Eye (tissue), 1 donor: ENCODE measurements at places on chromosomes 7 and 10.

- DNase-seq: no peak
Observed at GRCh38 chr7:30563326-30563942, 31.2 kb upstream of the GARS1 start.

DNA sequence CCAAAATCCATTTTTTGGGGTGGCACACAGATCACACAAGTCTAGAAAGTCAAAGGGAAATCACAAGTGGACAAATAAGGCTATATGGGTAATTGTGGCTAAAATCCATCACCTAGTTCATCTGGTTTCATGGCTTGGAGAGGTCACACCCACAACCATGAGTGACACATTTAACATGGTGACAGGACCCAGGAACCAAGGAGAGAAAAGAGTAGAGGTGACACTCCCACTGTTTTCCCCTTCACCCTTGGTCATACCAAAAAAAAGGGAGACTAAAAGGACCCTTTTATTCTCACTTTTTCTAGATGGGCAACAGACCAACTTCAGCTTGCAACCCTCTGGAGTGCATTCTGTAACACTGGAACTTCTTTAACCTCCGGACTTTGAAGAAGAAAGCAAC, 46.2 kb upstream of the ZNF107 start:
- DNase-seq: peak; percentile 15

DNA sequence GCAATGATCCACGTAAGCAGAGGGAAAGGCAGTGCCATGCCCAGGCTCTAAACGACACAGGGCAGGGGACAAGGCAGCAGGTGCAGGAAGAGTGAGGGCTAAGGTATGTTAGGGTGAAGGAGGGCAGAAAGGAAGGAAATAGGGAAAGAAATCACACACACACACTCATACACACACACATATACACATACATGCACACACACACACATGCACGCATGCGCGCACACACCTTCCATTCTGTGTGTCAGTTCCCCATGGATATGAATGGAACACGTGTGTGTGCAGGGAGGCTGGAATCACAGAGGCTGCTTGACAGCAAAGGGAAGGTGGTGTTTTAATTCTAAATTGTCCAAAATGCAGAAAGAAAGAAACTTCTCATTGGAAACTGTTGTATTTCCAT, 6.2 kb upstream of the PHYH start:
- DNase-seq: no peak

DNA sequence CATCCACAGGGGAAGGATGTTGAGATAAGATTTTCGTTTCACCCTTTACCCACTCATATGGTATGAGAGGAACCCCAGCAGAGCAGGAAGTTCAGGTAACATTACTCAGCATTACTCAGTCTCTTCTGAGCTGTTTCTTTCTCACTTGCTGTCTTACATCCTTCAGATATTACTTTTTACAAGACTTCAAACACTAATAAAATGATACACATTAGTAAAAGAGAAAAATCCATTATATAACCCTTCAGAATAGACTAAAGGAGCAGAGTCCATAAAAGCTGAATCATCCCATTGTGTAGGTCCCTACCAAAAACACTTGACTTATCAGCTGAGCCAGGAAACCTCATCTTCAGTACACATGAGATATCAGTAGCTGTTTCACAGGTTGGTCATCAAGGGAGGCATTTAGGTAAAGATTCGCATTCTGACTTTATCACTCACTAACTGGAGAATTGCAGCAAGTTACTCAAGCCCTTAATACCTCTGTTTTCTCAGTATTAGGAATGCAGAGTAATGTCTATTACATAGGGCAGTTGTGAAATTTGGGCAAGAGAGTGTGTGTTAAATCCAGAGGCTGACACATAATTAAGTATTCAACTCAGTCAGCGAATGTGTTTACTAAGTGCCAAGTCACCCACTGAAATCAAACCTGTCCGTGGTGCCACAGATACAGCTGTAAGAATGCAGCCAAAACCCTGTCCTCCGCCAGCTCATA, 44.7 kb downstream of the KLF6 start:
- no peak for DNase-seq

GRCh38 chr10:58660575-58661255, 148.0 kb downstream of the BICC1 start:
- no peak for DNase-seq

DNA sequence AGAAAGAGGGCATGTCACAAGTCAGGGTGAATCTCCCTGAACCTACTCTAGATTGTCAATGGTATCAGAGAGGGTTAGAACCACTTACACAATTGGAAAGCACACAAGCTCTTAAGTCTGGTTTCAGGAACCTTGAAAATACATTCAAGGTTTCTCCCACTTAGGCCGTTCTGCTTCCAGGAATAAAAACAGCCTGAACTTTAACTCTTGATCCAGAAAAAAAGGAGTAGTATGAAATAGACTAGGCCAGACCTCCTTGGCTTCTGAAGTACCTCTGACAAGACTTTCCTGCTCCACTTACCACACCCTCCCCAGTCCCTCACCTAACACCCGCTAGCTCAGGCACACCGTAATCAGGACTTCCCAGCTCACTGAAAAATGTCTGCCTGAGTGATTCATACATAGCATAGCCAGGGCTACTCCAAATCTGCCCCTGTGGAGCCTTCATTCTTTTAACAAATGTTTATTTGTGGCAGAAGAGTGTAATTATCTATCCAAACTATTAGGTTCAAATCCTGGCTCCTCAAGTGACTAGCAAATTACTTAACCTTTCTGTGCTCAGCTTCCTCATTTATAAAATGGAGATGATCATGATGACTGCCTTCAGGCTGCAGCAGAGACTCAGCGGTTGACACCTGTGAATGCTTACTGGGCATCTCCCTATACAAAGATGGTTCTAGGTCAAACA, 30.3 kb upstream of the IL6 start:
- no peak for DNase-seq

DNA sequence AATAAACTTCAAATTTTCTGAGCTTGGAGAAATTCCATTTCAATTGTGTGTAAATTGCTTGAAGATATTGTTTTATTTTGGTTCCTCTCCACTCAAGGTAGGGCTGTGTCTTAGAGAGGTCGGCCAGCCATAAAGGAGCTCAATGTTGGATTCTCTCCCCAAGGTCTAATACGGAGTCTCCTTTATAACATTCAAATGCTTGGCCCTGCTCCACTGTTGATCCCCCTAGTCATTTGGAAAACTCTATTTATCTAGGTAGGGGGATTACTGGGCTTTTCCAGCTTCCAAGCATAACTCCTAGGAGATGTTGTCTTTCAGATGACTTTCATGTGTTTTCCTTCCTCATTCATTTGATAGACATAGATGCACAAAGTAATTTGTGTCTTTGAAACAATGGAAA, 170.9 kb downstream of the LRMDA start:
- DNase-seq: no peak

GRCh38 chr7:48245751-48246472, 74.7 kb downstream of the ABCA13 start:
- DNase-seq: no peak

GRCh38 chr7:74051629-74052410, 23.8 kb downstream of the ELN start:
- no peak for DNase-seq

DNA sequence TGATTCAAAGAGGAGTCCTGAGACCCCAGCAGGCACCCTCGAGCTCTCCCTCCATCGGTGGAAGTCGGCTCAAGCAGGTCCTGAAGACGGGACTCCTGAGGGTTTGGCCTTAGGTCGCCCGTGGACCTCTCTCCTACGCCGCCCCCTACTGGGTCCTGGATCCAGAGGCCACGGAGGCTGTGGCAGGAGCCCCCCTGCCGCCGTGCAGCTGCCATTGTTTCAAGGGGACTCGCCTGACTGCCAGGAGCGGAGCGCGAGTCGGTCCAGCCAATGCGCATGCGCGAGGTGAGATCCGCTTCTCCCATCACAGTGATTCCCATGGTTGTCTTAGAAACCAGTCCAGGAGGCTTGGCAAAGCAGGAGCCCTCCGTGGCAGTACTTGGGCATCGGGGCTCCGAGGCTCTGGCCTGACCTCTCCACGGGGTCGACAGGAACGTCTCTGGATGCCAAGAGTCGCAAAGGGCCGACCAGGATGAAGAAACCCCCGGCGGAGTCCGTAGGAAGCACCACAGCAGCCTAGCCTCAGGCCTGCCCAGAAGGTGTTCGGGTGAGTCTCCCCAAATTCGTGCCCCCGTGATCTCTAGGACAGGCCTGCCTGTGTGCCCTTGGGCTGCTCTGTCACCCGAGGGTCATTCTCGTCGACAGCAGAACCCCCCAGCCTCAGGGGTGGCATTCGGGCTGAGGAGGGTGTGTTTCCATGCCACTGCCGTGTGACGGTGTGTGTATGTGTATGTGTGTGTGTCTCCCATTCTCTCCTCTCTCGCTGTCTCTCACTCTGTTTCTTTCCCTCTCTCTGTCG, 322.3 kb downstream of the ZNF716 start:
- no peak for DNase-seq

- DNase-seq: peak; percentile 55
Observed at GRCh38 chr7:50400114-50400513, 50.0 kb downstream of the FIGNL1 start.

DNA sequence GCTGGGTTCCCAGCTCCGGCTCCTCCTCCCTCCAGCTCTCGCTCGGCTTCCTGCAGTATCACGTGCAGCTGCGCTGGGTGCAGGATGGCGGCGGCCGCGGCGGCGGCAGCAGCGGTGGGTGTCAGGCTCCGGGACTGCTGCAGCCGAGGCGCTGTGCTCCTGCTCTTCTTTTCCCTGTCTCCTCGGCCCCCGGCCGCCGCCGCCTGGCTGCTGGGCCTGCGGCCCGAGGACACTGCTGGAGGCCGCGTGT, at the start of gene CNNM1:
Gene CNNM1, plus strand, starts transcription at position 53 of the 250 bp plus-strand sequence. Its CDS starts 32 bp downstream, at position 85.
- peak; percentile 81 for DNase-seq

- DNase-seq: no peak
Observed at GRCh38 chr10:122878799-122879338, 512 bp downstream of the FAM24B start.

DNA sequence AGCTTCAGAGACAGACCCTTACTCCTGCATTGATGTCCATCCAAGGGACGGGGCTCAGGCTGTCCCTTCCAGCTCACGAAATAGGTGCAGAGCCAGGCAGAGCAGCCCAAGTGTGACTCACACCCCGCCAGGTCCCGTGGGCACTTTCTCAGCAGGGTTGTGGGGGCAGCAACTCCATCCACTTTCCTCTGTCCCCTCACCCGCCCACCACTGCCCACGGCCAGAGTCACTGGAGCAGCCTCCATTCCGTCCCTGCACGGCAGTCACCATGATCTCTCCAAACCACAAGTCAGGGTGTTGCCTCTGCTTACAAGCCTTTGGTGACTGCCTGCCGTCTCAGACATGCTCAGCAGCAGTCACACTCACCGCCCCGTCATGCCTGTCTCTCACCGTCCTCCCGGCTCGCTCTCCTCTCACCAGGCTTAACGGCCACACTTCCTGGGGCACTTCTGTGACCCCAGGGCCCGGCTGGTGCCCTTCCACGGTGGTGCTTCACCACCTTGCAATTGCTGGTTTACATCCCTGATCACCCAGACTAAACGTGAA, 39.3 kb downstream of the CALML3 start:
- no peak for DNase-seq

DNA sequence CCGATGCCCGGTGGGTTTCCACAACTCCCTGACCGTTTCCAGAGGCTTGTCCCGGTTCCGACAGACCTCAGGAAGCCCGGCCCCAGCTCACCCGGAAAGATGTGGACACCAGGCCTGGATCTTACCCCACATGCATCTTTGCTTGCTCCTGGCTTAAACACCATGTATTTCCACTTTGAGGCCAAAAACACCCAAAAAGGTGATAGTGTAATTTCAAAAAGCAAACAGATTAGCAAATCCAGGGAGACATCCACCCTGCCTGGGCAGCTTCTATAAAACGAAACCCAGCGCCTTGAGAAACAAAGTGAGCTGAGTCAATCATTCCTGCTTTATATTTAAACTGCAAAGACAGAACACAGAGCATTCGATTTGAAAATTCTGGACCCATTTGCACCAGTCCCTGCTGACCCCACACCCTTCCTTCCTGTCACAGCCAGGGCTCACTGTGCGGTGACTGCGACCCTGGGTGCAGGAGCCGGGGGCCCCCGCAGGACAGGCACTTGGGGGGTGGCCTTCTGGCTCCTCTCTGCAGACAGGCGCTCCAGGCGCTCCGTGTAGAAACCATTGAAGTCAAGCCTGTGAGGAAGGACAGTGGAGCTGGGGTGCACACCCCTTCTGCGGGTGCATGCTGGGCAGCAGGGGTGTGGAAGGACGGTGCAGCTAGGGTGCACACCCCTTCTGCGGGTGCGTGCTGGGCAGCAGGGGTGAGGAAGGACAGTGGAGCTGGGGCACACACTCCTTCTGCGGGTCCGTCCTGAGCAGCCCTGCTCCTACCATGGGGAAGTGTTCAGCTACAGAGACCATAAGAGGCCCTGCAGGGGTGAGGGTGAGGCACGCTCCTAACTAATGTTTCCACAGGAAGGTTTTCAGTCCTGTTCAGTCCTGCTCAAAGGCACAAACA, 2.9 kb upstream of the ADAM8 start:
- DNase-seq: no peak

DNA sequence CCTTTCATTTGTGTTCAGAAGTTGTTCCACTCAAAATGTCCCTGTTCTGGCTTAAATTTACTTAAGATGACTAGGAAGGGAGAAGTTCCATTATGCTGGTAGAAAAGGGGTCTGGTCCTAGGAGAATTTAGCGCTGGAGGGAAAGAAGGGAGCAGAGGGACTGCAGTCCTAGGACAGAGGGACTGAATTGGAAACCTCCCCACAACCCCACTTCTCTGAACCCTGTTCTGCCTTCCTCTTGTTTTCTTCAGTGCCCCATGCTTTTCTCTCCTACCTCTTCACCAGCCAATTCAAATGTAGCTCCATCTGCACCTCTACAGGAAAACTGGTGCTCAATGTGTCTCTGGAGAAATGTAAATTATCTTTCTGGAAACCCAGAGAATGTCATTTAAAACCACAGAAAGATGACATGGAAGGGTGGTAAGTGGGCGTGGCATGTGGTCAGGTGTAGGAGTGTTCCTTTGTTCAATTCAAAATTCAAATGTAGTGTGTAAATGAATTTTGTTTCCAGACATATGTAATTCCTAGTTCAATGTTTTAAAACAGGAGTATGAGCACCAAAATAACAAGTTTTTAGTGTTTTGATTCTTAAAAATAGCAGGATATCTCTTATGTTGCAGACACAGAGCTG, 24.0 kb upstream of the RHOBTB1 start:
- no peak for DNase-seq

GRCh38 chr10:121772406-121772805, 155.4 kb downstream of the ATE1 start:
- DNase-seq: peak; percentile 26

DNA sequence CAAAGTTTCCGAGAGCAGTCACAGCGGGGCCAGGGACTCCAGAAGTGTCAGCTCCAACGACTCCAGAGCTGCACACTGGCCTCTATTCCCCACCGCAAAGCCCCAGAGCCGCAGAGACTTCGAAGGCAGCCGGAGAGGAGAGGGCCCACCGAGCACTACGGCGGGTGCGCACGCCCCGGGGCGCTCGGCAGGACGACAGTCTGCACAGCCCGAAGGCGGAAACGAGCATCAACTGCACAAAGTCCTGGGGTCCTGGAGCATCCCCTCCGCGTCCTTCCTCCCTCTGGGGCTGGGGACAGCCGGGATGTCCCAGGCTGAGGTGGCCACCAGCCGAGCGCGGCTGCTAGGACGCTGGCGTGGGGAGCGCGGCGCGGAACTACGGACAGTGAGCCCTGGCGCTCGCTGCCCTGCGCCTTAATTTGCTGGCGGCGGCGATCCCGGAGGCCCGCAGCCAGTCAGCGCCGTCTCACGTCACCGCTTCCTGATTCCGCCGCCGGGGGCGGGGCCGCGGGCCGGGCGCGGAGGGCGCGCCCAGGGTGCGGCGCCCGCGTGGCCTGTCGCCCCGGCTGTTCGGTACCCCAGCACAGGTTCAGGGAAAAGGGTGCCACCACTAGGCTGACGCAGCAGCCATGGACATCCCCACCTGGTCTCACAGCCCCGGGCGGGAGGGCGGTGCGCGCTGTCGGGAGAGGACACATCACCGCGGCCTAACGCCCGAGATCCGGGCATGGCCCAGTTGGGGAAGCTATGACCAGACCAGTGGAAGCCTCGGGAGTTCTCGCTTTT, at the start of gene TBX20:
Gene TBX20, minus strand, starts transcription at position 391 of the 786 bp plus-strand sequence. CDS start 480 bp downstream, outside the sequence.
- DNase-seq: peak; percentile 86
